Endothelial cell (in vitro differentiated cells): ENCODE measurements at places on chromosomes 13 and 19. TPM values are rescaled to one million over a fixed set of nuclear protein-coding genes. Genes with fewer than 3 reads are reported as not detected.

Gene MAMSTR
- 1.5 TPM for total RNA-seq

Gene FGF9
- 0.90 TPM for total RNA-seq

Gene CCNA1
- total RNA-seq, result not detected

Gene CGB3
- not detected for total RNA-seq

Gene AMH
- total RNA-seq, result 5.6 TPM

Gene SLC6A16
- 4.0 TPM for total RNA-seq

Gene DIS3
- 39.1 TPM for total RNA-seq

Gene ZNF132
- total RNA-seq, result 1.2 TPM

Gene FFAR1
- total RNA-seq, result not detected

Gene BEST2
- not detected for total RNA-seq

Gene REX1BD
- 88.8 TPM for total RNA-seq

Gene ZNF225
- total RNA-seq, result 7.1 TPM

Gene AP1M2
- total RNA-seq, result 7.5 TPM

Gene CEACAM7
- total RNA-seq, result not detected

Gene NUDT15
- total RNA-seq, result 14.6 TPM

Gene PPP5C
- total RNA-seq, result 66.7 TPM

Gene KLK4
- total RNA-seq, result not detected

Gene MISP3
- not detected for total RNA-seq

Gene ZNF506
- total RNA-seq, result 19.9 TPM

Gene CYP2F1
- total RNA-seq, result not detected

Gene IGFL1
- total RNA-seq, result not detected

Gene ZNF285
- 3.2 TPM for total RNA-seq

Gene ODAD3
- 0.64 TPM for total RNA-seq
